Pulmonary artery endothelial cell (primary cell): ENCODE measurements at places on chromosomes 12 and 14. TPM values are rescaled to one million over a fixed set of nuclear protein-coding genes. Genes with fewer than 3 reads are reported as not detected.

The RBM19 gene
- total RNA-seq: 21.4 and 28.1 TPM in 2 replicates

DNA sequence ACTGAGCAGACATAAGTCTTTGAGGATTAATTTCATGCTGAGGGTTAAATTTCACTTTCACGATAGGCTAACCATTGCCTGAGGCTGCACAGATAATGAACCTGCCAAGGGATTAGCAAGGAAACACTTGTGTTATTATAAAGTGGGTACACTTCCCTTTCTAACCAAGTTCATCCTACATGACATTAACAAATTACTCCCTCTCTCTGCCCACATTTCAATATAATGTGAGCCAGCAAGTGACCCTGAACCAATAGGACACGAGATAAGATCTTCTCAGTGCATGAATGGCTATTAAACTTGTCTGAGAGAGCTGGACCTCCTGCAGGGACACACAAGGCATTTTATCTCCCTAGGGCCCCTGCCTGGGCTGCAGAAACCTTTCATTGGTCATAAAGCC lies 173.5 kb downstream of the PAX9 start:
- no peak for DNase-seq

The OTUB2 gene
- total RNA-seq: 0.53 and 1.3 TPM in 2 replicates

DNA sequence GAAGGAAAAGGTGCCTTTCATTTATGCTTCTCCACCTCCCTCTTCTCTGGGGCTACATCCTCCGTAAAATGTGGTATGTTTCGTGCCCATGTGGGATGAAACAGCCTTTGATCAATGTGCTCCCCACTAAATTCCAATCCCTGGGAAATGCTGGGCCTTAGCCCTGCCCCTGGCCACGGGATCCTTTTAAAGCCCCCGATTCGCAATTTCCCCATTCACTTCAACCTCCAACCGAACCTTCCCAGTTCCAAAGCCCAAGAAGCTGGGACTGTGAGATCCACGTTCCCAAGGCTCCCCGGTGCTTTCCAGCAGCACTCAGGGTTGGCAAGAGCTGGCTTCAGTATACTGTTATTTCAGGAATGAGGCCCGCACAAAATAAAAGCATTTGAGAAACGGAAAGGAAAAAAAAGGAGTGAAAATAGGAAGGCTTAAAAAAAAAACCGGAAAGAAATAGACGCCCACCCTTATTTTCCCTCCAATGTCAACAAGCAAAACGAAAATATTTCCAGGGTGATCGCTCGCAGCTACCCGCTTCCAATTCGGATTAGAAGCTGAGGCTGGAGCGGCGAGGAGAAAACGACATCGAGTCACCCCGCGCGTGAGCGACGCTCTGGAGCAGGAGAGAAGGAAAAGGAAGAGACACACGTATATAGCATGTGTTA lies 1.3 kb upstream of the FOXG1 start:
- DNase-seq: no peak

The CRIP2 gene
- 166 and 183 TPM in 2 replicates for total RNA-seq

The NGDN gene
- 51.7 and 58.2 TPM in 2 replicates for total RNA-seq

DNA sequence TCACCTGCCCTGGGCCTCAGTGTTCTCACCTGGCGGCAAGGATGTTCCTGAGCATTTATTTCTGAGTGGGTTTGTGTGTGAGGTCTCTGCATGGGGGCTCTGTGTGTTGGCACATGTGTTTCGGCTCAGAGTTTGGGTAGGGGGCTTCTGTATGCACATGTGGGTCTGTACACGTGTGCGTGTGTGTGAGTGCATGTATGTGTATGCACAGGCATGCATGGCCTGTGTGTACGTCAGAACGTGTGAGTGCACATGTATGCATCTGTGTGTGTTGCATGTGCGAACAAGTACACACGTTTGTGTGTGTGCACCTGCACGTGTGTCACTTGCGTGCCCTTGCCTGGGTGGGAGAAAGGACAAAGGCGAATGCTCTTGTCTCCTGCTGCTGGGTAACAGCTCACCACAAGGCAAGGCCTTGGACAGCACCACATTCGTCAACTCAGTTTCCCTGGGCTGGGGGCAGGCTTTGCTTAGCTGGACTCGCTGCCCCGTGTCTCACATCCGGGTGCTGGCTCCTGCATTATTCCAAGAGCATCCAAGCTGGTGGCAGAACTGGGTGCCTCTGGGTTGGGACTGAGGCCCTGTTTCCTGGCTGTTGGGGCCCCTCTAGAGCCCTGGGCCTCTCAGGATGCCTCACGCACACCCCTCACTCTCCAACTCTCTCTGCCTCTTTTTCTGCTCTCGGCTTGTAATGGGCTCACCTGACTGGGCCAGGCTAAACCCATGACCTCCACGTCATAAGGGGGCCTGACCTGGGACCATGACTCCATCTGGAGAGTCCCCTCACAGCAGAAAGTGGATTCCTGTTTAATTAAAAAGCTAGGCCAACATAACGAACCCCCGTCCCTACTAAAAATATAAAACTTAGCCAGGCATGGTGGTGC lies 153.6 kb upstream of the C14orf180 start:
- no peak for DNase-seq

DNA sequence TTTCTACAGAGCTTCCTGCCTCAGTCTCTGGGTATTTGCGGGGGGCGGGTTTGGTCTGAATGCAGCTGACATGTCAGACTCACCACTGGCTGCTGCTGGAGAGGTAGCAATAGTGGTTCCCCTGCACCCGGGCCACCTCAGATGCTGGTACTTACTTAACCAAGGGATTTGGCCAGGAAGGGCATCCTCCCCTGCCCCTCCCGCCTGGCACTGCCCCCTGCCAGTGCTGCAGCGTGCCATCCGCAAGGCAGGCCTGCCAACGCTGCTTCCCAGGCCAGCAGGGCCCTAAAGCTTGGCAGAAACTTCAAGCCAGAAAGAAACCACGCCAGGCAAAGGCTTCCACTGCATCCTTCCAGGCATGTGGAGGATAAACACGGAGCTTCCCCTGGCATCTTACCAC lies 22.1 kb downstream of the RAB35 start:
- DNase-seq: no peak

GRCh38 chr12:27896419-27896990 lies 76.0 kb downstream of the PTHLH start:
- DNase-seq: no peak

- DNase-seq: no peak
These were observed 77.7 kb upstream of the GNPNAT1 start for GRCh38 chr14:52868911-52869618.

DNA sequence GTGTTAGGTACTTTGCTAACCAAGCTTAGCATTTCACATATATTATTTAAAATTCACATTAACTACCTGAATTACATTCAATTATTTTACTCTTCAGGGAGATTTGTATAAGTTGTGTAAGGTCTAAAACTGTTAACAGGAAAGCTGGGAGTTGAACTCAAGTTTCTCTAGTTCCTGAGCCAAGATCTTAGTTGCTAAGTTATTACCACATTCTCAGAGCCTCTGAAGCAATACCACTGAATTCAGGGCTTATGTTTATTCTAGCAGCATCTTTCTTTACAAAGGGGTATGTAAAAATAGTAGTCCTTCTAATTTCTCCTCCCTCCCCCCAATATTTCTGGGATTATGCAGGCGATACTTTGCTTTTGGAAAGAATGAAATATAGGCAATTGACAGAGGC lies 786.8 kb downstream of the DIO2 start:
- DNase-seq: no peak

DNA sequence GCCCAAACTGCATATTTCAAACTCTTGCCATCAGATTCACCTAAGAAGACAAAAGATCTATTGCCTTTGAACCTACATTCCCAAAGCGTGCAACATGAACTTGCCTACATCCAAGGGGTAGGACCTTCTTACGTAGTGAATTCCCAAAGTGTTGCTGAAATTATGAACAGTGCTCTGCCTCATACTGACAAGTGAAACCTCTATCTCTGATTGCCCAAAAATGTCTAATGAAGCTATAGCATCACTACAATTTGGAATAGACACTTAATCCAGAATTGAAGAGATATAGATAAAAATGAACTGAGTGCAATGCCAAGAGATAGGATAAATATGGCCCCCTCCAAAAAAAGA lies 31.1 kb downstream of the CLEC2D start:
- DNase-seq: no peak

GRCh38 chr12:69509308-69509736 lies 39.1 kb downstream of the FRS2 start:
- DNase-seq: no peak

The SYNDIG1L gene
- total RNA-seq: not detected in 2 replicates

DNA sequence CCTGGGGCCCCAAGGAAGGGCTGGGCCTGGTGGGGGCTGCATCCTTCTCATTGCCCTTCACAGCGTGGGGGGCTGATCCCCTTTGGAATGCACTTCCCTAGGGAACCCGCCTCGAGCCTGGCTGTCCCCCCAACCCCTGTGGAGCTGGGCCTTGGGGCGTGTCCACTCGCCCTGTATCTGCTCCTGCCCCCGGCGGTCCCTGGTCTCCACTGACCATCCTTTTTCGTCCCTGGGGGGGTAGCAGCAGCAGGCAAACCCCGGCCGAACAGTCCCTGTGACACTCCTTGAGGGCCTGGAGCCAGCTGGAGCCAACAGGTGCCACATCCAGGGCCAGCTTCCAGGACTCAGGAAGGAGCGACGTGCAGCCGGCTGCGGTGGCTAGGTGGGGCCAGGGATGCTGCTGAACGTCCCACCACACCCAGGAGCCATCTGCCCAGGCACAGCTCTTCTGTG lies 9.4 kb upstream of the GPR132 start:
- DNase-seq: no peak

GRCh38 chr14:61934385-61934784 lies 172.2 kb downstream of the SNAPC1 start:
- no peak for DNase-seq
